ENCODE measurements at places on chromosomes 13 and 19.

DNA sequence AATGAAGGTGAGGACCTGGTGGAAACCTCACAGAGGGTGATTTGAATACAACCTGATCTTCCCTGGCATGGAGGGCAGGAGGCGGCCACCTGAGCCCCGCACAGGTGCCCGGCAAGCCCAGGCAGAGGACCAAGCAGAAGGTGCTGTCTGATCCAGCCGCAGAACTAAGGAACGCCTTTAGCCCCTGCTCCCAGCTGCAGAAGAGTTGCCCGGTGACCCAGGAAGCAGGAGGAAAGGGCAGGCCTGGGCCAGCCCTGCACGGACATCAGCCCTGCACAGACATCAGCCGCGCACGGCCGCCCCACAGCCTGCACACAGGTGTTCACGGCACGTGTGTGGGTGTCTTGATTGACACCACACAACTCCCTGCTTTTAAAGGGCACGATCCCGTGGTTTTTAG, 43.1 kb downstream of the RASA3 start:
- no peak for DNase-seq

DNA sequence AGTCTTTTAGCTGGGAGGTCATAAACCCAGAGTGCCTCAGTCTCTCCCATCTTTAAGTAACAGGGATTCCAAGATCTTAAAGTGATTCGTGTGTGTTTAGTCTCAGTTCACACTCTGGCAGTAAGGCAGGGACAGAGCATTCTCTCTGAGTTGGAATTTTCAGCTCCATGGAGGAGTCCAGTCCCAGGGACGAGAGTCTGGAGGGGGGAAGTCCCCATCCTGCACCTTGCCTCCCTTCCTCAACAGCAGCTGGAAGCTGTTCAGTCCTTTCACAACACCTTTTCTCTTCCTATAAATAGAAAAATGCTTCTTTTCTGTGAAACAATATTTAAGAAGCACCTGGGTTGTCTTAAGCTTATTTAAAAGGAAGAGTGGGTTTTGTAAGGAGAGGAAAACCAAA, 82.0 kb downstream of the KLF5 start:
- no peak for DNase-seq

DNA sequence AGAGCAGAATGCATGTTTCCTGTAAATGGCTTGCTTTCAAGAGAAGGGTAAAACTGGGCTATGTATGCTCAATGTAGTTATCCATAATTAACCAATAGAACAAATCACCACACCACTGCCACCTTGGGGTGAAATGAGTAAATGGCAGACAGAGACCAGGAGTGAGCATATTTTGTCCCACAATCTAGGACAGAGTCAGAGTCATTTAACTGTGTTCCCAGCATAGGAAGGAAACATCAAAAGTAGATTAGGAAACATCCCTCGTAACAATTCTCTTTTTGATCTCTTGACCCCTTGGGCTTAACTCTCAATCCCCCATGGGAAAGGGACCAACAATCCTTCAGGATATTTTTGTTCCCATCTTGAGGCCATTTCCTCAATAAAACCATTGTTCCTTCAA, 224.8 kb downstream of the NHLRC3 start:
- DNase-seq, result no peak

GRCh38 chr13:99228737-99229691, 28.4 kb downstream of the UBAC2 start:
- DNase-seq, result no peak

GRCh38 chr19:17610384-17610783, 54.9 kb downstream of the COLGALT1 start:
- no peak for DNase-seq

DNA sequence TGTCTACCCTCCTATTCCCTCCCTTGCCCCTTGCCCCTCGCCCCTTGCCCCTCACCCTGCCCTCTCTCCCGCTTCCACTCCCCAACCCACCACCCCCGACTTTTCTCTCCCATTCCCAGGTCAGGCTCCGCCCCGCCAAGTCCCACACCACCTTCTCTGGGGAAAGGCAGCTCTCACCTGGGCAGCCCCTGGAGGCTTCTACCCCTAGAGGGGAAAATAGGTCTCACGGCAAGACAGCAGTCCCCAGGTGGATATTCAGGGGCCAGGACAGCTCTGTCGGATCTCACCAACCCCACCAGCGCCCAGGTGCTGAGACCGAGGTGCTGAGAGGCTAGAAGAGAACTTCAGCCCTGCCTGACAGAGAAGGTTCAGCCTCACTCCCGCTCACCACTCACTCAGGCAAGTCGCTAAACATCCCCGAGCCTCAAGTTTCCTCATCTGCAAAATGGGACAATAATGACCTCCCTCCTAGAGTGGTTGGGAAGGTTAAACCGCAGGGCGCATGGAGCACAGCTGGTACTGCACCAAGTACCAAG, 1.4 kb upstream of the ERFL start:
- no peak for DNase-seq
